ENCODE measurements at places on chromosomes 2 and 18.

GRCh38 chr2:188701836-188702235 is 272.3 kb upstream of the COL3A1 start:
- no peak for DNase-seq

GRCh38 chr2:216004697-216005283 is 8.6 kb downstream of the MREG start:
- DNase-seq = no peak

DNA sequence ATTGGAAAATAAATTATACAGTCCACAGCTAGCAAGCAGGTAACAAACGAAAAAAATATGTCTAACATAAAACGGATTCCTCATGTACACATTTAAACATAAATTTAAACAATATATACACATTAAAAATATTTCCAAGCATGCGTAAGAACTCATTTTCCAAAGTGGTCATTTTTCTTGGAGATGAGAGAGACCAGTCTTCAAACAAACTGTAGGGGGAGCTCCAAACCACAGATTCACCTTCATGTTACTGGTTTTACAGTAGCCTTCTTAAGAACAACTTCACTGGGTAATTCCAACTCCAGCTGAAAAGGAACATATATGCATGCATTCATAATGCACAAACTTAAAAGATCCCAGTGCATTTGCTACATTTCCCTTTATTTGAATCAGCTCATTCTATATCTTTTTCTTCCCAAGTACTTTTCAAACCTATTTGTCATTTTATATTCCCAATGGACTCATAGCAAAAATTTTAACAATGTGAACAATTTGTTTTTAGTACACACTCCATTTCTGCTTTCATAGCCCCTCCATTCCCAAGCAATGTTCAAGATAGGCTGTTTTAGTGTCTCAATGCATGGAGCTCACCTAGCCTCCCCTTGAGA is 4.7 kb upstream of the STAMBP start:
- peak; percentile 63 for DNase-seq

DNA sequence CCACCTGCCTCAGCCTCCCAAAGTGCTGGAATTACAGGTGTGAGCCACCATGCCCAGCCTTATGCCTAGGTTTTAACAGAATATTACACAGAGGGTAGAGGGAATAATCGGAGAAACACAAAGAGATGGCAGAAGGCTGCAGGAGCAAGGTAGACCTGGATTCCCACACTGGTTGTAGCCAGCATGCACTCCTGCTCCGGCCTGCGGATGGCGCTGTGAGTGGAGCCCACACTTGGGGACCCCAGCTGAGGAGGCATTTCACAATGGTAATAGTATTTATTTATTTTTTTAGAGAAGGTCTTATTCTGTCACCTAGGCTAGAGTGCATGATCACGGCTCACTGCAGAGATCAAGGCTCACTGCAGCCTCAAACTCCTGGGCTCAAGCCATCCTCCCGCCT is 38.8 kb upstream of the DARS1 start:
- no peak for DNase-seq

DNA sequence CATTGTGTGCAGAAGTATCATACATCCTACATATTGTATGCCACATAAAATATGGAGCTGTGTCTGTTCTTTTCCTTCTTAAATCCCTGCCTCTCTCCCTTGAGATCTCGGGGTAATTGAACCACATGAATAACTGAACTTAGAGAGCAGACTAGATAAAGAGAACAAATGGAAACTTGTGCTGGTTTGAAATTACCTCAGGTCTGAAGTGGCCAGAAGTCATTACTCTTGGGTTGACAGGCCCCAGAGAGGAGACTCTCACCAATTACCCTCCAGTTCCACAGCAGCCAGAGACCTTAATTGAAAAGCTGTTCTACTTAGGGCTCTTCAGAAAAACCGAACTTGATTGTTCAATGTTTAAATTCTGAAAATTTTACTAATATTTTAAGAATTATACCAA is 5.0 kb upstream of the ADAM17 start:
- no peak for DNase-seq

DNA sequence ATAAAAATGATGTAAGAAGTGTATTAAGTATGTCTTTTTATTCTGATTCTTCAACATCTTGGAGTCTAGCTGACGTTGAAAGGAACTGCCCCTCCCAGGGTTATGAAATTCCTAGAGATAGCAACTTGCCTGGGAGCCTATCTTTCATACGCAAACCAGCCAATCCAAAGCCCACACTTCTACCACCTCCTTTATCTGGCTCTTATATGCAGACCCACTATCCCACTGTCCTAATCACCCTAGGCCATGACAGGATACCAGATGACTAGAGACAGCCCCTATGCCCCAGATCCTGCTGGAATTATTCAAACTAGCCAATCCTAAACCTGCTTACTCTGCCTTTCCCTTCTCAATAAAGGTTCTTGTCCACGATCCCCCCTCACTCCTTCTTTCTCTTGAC is 11.8 kb upstream of the CDC42EP3 start:
- no peak for DNase-seq

DNA sequence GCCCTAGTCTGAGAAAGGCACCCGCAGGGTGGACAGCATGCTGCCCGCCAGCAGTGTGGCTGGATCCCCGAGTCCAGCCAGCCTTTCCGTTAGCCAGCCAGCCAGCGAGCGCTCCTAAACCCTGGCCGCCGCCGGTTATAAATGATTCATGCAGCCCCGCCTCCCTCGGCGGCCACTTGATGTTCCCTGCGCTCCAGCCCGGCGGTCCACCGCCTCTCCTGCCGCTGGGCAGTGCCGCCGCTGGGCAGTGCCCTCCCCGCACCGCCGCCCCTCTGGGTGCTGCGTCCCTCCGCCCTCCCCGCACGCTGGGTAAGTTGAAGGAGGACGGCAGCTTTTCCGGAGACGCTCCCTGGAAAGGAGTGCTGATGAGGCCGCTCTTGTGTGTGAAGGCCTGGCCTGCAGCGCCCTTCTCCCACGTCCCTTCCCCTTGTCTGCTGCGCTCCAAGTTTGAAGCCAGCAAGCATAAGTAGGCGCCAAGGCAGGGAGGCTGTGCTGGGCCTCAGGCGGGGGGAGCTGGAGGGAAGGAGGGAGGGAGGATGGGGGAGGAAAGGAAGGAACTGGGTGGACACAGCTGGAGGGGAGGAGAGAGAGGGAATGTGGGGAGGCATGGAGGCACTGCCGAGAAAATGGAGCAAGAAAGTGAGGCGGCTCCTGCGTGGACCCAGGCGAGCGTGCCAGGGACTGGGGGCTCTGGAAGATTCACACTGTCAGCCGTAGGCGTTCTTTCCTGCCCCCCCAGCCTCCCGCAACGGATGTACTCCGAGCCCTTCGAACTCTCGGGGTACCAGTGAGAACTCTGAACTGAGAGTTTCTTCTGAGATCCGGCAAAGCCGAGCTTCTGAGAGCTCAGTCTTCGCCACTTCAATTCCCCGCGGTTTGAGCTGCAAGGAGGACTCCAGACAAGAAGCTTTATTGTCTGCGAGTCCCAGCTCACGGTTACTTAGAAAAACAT is 131.9 kb downstream of the GLI2 start:
- peak; percentile 62 for DNase-seq

GRCh38 chr18:22074282-22075070 is 94.9 kb upstream of the GATA6 start:
- no peak for DNase-seq

GRCh38 chr18:57780706-57781347 is 22.3 kb downstream of the ATP8B1 start:
- DNase-seq = no peak

GRCh38 chr2:67038195-67038594 is 358.9 kb upstream of the ETAA1 start:
- DNase-seq = no peak

GRCh38 chr18:70671889-70672565 is 383.2 kb downstream of the SOCS6 start:
- DNase-seq = no peak

DNA sequence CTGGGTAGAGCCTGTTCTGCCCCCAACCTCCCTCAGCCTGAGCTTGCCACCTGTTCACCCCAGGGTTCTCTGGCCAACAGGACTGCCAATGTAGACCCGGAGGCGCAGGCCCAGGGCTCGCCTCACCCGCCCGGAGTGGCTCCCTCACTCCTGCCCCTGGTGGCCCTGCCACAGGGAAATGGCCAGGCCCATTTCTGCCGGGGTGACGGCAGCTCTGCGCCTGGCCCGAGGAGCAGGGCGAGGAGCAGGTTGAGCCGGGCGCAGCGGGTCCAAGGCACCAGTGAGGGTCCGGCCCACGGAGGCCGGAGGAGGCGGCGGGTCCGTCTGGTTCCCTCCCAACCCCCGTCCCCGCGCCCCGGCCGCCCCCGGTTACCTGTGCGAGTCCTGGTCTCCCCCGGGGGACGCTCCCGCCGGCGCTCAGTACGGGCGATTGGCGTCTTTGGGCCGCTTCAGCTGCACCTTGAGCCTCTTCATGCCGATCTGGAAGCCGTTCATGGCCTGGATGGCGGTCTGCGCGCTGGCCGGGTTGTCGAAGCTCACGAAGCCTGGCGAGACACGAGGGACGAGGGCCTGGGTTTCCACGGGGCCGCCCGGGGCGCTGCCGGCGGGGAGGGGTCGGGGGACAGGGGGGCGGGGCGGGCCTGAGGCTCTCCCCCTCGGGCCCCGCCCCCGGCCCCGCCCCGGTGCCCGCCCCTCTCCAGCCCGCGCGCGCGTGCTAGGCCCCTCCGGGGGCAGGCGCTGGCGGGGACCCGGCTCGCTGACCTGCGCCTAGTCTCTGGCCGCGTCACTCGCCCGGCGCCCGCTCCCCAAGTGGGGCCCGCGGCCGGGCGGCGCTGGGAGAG is 312.0 kb downstream of the CELF4 start:
- no peak for DNase-seq

- peak; percentile 97 for DNase-seq
These were observed 39.7 kb upstream of the HDAC4 start for GRCh38 chr2:239440511-239440959.

DNA sequence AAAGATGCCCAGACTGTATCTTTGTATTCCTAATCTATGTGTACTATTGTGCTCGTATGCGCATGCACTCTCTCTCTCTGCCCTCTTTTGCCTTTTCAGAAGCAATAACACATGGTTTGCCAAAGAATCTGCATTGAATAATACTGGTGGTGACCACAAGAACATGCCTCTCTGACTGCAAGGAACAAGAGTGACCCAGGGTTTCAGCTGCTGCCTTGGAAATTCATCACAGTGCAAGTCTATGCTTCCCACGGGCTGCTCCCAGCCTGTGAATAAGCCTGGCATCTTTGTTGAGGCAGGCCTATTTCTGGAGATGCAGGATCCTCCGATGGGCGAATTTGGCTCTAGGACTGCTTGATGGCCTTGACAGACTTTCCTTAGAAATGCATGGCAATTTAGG is 689.4 kb upstream of the FANCL start:
- DNase-seq = no peak

DNA sequence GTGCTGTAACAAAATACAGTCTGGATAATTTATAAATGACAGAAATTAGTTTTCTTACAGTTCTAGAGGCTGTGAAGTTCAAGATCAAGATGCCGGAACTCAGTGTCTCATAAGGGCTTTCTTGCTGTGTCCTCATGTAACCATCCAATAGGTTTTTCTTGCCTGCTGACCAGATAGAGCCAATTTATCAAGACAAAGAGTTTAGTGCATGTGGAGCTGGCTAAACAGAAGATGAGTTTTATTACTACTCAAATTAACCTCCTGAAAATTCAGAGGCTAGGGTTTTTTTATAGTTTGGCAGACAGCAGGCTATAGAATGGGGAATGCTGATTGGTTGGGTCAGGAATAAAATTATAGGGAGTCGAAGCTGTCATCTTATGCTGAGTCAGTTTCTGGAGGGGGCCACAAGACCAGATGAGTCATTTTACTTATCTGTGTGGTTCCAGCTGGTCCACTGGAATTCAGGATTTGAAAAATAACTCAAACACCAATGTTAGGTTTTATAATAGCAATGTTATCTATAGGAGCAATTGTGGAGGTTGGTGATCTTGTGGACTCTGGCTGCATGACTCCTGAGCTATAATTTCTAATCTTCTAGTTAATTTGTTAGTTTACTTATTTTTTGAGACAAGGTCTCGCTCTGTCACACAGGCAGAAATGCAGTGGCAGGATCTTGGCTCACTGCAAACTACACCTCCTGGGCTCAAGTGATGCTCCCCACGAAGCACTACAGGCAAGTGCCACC is 3.2 kb upstream of the PDK1 start:
- no peak for DNase-seq

GRCh38 chr2:64354857-64355680 is 98.9 kb upstream of the LGALSL start:
- no peak for DNase-seq

- no peak for DNase-seq
These were observed 132.8 kb downstream of the ACOXL start for GRCh38 chr2:110865188-110865587.

- no peak for DNase-seq
These were observed 21.5 kb upstream of the KCNK3 start for GRCh38 chr2:26670931-26671460.

GRCh38 chr2:198717451-198717850 is 740.3 kb downstream of the SATB2 start:
- DNase-seq = no peak

DNA sequence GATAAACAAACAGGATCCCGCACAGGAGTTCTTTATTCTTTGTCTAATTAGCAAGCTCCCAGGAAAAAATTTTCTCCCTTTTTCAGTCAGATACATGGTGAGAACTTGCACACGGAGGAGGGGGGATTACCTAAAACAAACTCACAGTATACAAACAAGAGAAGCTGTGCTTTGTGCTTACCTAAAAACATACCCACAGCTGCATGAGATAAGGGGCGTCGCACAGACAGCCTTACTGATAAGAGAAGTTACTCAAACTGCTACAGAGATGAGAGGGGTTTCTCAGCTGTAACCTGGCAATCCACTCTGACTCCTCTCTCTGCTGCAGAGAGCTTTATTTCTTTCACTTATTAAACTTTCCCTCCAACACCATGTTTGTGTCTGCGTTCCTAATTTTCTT is 32.9 kb upstream of the ST3GAL5 start:
- DNase-seq = no peak
